GM20000 (cell line): ENCODE measurements at places on chromosomes 3 and 15.

GRCh38 chr3:112132975-112133448 lies at the start of gene GCSAM:
TSS of gene GCSAM (minus strand) at chr3:112133248. CDS start at chr3:112133120, 128 bp downstream.
- DNase-seq: peak; percentile 70

GRCh38 chr3:179227349-179227748 lies 23.6 kb downstream of the KCNMB3 start:
- no peak for DNase-seq

DNA sequence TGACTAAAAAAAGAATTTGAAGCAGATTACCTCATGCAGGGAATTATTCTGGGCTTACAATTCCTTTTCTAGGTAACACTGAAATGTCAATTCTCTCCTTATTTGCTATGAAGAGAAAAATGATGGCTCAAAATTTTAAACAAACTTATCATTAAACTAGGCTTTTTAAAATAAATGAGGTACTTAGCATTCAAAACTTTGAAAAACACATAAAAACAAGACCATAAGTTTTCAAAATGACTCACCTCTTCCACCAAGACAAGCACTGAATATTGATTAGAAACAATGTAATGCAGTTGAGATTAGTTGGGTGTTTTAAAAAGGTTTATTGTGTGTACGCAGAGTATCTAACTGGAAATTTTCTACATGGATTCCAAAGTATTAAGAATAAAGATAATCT lies 154.6 kb downstream of the ADAM10 start:
- DNase-seq: no peak

GRCh38 chr3:118710532-118710931 lies 324.1 kb downstream of the IGSF11 start:
- DNase-seq: no peak

DNA sequence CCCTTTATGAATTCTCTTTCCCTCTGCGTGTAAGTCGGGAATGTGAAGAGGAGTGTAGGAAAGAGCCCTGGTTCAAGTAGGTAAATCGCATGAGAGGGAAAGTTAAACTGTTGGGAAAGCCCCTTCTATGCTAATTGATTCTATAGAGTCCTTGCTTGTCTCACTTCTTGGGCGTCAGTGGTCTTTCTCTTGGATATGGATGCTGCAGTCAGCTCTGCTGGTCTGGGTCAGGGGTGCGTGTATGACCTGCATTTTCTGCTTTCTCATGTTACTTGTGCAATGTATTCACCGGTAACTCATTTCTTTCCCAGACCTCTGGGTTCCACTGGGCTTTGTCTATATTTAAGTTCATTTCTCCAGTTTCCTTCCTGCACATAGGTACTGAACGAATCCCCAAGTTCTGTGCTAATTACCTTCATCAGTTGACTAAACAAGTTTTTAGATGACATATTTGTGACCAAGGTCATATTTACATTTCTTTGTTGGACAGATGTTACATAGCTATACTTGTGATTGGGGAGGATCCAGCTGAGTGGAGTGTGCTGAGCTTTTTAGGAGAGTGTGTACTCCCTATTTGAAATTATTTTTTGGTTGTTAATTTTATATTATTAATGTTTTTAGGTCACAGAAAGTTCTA lies 1.4 kb downstream of the SETD5 start:
- DNase-seq: peak; percentile 48

DNA sequence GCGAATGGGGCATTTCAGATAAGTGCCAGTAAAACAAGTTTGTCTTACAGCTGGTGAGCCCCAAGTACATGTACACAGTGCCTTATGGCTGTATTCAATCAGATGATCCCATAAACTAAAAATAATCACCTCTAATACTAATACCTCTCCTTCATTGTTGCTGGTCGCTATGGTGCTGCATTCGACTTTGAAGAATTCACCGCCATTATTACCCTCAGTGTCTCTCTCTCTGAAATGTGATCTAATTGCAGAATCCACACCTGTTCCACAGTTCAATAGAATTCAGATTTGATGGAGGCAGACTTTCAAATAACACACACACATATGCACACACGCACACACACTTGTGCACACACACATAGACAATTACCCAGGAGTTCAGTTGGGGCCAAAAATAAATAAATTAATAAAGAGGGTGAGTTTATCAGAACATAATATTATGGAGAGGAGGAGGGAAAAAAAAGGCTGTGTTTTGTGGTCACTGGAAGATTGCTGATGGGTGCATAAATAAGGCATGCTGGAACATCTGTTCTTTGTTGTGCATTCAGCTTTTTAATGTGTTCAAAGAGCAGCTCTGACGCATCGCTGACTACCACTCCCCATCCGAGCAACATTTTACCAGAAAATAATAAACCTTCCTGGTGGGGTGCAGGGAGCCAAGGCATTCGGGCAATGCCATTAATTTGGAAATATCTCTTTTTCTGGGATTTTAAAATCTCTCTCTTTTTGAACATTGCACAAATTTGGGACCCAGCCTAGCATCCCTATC lies 235.7 kb downstream of the SATB1 start:
- DNase-seq: no peak

GRCh38 chr3:134374105-134374790 lies at the start of gene AMOTL2:
TSS of gene AMOTL2 (minus strand) at chr3:134374447. CDS start at chr3:134371433, 3,014 bp downstream.
- peak; percentile 73 for DNase-seq

GRCh38 chr15:78561490-78561889 lies 3.8 kb upstream of the CHRNA5 start:
- DNase-seq: no peak

- DNase-seq: peak; percentile 9
Measured at GRCh38 chr15:53193149-53193548, 403.0 kb upstream of the ONECUT1 start.

GRCh38 chr3:169146179-169146665 lies 517.3 kb downstream of the MECOM start:
- peak; percentile 7 for DNase-seq

- no peak for DNase-seq
Measured at GRCh38 chr3:15778332-15778858, 19.4 kb downstream of the ANKRD28 start.

DNA sequence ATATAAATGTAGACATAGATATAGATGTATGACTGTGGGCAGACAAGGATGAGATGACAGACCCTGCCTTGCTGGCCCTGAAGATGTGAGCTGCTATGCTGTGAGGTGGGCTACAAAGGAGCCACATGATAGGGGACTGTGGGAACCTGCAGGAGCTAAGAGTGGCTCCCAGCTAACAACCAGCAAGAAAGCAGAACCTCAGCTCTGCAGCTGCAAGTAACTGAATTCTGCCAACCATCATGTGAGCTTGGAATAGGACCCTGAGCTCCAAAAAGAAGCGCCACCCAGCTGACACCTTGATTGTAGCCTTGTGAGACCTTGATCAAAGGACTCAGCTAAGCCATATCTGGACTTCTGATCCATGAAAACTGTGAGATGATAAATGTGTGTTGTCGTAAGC lies 123.3 kb upstream of the GRM7 start:
- no peak for DNase-seq
